CD4-positive, alpha-beta T cell treated with Interferon alpha-2 for 1 hour (primary cell): ENCODE measurements at places on chromosomes 13 and 19.

GRCh38 chr19:40519352-40520322, 52.8 kb downstream of the SPTBN4 start:
- no peak for DNase-seq

DNA sequence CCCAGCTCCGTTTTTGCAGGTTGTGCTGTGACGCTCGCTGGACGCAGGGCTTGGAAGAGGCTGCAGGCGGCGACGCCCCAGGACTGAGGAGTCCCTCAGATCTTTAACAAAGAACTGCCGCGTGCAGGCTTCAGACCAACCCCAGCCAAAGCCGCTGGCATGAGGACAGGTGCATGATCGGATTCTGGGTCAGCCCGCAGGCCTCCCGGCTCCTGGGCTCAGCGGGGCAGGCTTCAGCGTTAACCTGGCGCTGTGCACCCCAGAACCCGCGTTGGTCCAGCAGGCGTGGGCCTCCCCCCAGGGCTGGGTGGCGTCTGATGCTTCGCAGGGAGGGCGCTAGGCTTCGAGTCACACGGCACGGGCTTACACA, 920 bp upstream of the TIMM13 start:
- DNase-seq: no peak

DNA sequence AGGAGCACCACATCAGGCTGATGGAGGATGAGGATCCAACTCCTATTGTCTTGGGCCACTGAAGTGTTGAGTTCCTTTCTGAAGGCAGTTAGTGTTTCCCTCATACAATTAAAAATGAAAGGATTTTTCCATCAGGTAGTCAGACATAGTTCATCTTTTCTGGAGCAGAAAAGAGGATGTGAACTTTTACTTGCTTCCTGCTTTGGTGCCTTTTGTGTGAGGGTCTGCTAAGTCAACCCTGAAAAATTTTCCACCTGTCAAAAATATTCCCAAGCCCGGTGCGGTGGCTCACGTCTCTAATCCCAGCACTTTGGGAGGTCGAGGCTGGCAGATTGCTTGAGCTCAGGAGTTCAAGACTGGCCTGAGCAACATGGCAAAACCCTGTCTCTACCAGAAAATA, 43.9 kb downstream of the RGCC start:
- DNase-seq: no peak

- no peak for DNase-seq
Measured at GRCh38 chr19:38044267-38045111, 137.5 kb downstream of the SIPA1L3 start.

GRCh38 chr13:49368688-49369087, 75.2 kb downstream of the CAB39L start:
- no peak for DNase-seq

DNA sequence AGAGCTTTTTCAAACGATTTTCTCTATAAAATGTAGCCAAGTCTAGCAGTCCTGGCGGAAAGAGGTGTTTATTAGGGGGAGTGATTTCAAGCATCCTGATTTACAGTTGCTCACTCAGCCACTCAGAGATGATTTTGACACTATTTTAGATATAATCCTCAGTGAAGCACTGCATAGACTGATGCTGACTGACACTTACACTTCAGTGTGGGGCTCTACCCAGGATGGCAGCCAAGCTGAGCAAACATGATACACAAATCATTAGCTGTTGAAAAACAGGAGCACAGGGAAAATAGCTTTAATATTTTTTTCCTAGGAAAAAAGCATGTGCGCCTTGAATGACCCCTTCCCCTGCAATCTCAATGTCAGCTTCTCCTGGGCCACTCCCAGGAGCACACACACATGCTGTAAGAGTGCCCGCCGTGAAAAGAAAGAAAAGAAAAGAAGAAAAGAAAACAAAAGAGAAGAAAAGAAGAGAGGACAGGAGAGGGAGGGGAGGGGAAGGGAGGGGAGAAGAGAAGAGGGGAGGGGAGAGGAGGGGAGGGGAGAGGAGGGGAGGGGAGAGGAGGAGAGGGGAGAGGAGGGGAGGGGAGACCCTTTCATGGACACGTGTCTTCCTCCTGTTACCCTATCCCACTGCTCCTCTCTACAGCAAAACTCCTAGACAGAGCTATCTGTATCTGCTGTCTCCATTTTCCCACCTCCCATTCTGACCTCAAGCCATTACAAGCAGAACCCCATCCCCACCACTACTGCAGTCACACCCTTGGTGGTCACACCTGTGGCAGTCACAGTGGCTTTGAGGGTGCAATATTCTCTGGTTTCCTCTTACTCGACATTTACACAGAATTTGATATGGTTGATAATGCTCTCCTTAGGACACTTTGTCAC, 36.4 kb downstream of the RCBTB2 start:
- DNase-seq: peak; percentile 20

- no peak for DNase-seq
Measured at GRCh38 chr19:48436586-48436985, 9.2 kb upstream of the GRWD1 start.

DNA sequence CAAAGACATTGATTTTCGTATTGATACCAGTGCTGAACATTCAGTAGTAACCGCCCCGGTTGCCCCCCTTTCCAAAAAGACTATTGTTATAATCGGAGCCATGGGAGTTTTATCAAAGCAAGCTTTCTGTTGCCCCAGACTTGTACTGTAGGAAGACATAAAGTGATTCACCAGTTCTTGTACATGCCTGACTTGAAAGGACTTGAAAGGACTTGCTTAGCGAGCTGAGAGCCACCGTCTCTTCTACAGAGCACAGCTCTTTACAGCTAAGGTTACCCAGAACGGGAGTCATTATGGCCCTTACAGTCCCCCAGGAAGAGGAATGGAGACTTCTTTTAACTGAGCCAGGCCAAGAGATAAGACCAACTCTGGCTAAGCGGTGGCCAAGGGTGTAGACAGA, 5.1 kb downstream of the ZNF816 start:
- DNase-seq: no peak

GRCh38 chr19:3721131-3721886, 13.1 kb downstream of the TJP3 start:
- peak; percentile 93 for DNase-seq

GRCh38 chr13:99270518-99270917, 12.3 kb upstream of the GPR18 start:
- DNase-seq: no peak

DNA sequence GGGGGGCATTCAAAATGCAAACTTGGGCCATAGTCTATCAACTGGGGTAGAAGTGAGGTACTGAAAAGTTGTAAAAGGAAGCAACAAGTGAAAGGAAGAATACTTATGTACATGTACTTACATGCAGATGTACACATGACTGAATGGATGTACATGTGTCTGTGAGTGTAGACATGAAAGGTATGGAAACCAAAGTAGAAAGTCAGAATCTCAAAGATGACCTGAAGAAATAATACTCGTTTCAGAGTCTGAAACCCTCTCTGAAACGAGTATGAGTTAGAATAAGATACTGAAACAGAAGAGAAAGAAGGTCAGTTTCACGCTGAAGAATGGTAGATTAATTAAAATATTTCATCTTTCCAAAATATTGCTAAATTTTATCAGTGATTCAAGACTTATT, 13.9 kb downstream of the DZIP1 start:
- no peak for DNase-seq

- no peak for DNase-seq
Measured at GRCh38 chr19:2983351-2984214, 6.2 kb downstream of the TLE6 start.

DNA sequence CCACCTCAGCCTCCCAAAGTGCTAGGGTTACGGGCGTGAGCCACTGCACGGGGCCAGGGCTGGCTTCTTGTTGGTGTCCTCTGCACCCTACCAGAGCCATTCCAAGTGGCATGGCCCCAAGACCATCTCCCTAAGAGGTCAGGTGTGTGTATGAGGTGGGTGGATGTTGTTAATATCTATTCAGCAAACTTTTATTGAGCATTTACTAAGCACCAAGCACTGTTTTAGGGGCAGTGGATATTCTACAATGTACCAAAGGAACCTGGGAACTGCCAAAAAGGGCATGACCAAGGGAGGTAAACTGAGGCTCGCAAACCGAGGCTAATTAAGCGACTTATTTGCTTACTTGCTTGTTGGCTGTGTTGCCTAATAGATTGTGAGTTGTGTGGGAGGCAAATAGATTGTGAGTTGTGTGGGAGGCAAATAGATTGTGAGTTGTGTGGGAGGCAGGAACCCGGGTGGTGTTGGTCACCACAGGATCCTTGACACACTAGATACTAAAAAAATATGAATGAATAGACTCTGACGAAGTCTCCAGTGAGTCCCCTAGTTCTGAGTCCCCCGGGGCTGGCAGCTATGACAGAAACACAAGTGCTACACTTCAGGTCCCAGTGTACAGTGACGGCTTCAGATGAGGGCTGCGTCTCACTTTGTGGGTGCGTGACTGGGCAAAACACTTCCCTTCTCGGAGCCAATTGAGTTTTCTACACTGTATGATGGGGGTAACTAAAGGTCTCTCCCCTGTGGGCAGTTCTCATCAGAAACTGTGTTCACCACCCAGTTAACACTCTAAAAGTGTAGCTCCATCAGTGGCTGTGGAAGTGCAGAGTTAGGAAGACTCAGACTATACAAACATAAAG, 5.0 kb upstream of the BICRA start:
- no peak for DNase-seq

GRCh38 chr13:23778002-23778652, 111.1 kb downstream of the MIPEP start:
- DNase-seq: no peak

DNA sequence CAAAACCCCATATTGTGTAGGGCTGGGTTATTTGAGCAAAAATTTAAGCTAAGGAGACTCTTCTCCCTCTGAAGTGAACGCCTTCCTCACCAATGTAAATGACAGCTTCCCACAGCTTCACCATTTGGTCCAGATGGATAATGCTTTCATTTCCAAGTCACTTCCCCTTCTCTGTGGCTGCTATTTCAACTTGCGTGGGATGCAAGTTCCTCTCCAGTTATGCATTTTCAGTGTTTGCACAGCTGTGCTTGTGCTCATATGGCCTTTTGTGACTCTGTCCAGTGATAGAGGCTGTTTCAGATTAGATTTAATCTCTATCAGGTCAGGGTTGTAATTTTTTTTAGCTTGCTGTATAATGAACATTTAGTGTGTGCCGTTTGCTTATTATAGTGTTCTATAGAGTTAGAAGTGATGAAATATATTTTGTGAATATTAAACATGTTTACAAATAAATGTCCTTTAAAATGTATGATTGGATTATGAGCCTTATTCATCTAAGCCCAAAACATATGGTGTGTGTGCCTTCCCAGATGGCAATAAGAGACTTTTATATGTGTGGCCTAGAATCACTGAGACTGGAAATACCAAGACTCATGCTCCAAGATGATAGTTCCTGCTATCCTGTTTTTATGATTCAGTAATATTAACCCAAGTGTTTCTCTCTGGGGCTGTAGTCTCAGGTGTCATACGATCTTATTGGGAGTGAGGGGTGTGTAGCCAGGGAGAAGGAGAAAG, 86.6 kb downstream of the TNFRSF19 start:
- DNase-seq: no peak

- DNase-seq: no peak
Measured at GRCh38 chr19:10662384-10663251, 8.5 kb downstream of the ILF3 start.

GRCh38 chr13:108996430-108996829, 367.0 kb downstream of the MYO16 start:
- no peak for DNase-seq

DNA sequence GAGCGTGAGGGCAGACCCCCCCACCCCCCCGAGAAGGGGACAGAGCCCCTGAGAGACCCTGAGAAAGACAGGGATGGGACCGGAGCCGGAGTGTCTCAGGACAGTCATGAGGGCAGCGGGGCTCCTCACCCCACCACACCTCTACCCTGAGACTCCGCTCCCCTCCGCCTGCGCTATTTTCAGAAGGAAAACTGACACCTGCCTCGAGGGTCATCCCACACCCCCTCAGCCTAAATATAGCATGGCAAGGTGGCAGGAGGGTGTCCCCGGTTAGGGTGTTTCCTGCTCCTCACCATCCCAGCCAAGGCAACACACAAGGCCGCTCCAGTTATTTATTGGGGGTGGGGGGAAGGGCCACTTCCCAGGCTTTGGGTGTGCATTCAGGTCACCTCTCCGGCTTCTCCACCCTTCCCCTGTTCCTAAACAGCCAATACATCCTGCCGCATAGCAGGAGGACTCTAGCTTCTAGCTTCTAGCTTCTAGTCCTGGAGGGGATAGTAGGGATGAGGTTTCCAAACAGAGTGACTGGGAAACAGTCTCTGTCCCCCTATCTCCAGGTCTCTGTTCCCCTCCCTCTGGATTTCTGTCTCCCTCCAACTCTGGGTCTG, 1.4 kb upstream of the NTF4 start:
- no peak for DNase-seq

DNA sequence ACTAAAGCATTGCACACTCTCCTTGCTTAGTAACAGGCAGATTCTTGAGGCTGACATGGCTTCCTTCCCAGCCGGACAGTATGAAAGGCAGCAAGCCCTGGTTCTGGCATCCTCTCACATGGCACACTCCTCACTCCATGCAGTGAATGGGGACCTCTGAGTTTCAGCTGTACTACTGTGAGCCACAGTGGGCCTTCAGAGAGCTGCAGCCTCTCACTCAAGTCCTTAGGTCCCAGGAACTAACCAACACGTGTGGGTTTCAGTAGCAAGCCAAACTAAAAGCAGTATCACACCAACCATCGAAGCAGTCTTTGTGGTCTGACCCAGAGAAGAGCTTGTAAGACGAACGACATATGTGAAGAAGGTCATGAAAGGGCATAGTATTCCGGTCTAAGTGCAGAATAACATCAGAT, 128.2 kb downstream of the TBC1D4 start:
- DNase-seq: no peak

GRCh38 chr19:15253061-15253460, 20.8 kb upstream of the EPHX3 start:
- DNase-seq: no peak

GRCh38 chr13:33150126-33150525, 133.9 kb downstream of the KL start:
- no peak for DNase-seq

DNA sequence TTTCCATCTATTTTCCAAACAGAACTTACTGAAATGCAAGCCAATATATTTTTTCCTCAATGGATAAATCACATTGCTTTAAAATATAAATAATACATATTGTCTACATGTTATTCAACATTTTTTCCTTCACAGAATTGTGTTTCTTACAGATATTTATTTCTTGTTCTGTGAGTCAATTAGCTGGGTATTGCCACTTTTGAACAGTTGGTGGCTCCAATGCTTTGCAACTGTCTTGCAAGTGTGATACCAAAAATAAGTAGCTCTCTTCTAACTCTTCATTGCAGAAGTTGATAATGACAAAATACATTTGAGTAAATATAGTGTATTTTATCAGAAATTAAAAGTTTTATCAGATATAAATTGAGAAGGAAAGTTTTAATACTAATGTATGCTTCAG, 17.1 kb upstream of the GPC5 start:
- no peak for DNase-seq

- DNase-seq: no peak
Measured at GRCh38 chr19:1407528-1408299, at the start of gene DAZAP1. TSS of gene DAZAP1 (plus strand) at chr19:1407586. CDS start at chr19:1407774, 188 bp downstream.

GRCh38 chr19:31249217-31249616, 100.0 kb downstream of the TSHZ3 start:
- no peak for DNase-seq

DNA sequence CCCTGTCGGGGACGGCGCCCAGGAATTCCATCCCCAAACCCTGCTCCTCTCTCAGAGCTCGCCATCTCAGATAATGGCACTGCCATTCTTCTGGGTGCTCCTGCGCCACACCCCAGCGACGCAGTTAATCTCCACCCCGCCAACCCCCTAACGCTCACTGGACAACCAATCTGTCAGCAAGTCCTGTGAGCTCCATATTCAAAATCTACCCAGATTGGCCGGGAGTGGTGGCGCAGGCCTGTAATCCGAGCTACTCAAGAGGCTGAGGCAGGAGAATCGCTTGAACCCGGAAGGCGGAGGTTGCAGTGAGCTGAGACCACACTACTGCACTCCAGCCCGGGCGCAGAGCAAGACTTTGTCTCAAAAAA, 18.6 kb downstream of the FCGBP start:
- DNase-seq: no peak
